ENCODE measurements at places on chromosomes 16 and 17.

GRCh38 chr17:77666881-77667395, 291.6 kb upstream of the TNRC6C start:
- DNase-seq, result no peak

- no peak for DNase-seq
These were observed 6.9 kb downstream of the TBX6 start for GRCh38 chr16:30084816-30085159.

DNA sequence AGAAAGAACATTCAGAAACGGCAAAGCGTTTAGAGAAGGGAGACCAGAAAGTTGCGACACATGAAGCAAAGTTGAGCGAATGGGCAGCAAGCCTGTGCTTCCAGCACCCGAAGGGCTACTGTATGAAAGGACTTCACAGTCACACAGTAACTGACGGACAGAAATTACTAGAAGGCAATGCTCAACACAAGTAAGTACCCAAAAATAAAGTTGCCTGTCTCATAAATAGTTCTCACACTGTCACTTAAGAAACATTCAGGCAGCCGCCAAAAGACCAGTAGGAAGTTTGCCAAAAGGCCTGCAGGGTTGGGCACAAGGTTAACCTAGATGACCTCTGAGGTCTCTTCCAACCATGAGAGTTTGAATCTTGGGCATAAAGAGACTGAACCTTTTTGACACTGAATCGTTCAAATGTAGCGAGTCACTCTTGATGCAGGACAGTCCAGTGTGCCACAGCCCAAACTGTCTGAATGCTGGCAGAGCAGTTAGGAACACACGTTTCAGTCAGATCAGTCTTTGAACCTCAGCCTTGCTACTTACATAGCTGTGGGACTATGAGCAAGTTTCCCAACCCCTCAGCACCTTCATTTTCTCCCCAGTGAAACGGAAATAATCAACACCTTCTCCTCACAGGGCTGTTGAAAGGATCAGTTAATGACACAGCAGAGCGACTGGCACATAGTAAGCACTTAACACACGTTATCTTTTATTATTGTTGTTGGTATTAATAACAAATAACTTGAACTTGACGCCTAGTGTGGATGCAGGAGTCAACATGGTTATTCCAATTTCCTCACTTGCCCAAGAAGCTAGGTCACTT, 10.4 kb downstream of the NCBP3 start:
- no peak for DNase-seq

DNA sequence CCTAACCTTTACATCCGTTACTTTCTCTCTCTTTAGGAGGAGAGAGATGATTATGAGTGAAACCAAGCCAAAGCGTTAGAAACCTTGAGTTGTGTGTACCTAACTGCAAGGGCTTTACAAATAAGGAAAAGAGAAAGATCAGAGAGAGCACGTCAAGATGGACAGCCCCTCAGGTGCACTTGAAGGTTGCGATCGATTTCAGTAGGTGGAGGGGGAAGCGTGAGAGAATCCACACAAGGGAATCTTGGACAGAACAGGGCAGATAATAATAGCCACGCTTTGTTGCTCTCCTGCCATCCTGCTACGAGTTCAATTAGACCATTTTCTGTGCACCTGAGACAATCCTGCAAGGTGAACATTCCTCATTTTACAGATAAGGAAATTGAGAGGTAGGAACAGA, 78.4 kb downstream of the VAT1L start:
- no peak for DNase-seq

DNA sequence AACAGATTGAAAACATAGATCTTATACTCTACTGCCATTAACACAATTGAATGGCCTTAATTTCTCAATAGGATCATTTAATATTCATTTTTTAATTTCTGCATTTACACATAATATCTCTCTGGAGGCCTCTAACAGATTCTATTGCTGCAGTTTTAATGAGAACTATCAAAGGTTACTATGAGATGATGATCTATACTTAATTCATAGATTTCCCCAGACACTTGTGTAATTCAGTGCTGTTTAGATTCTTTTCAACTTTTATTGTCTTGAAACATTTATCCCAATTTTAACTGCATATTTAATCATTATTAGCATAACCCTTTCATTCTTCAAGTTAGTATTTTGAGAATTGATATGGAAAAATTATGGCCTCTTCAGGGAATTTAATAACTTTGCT, 1056.5 kb upstream of the CDH8 start:
- DNase-seq, result no peak

DNA sequence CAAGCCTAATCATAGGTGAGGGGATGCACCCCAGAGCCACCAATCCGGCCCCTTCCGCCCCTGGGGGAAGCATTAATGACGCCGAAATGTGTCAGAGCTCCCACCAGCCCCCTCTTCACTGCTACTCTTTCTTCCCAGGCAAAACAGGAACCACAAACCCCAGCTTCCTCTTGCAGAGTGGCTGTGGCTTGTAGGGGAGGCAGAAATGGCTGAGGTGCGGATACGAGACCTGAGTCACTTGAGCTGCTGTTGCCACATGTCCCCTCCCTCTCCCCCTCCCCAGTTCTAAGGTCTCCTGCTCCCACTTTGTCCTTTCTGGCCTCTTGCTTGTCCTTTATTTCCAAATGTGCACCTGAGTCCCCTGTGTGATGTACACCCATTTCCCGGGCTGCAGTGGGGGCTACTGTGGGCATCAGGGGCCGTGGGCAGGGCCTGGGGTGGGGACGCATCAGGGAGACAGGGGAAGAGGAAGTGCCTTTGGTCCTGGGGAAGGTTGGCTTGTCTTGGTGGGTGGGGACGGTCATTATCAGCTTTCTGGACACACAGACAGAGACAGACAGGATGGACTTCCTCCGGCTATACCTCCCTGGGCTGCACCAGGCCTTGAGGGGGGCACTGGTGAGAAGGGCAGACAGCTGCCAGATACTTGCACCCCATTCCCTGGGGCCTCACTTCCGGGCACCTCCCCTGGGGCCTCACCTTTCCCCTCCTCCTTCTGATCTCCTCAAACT, at the start of gene APOBR:
TSS of gene APOBR (plus strand) at position 523 of the 731 bp plus-strand sequence. CDS start at position 562, 39 bp downstream.
- no peak for DNase-seq

GRCh38 chr17:82793974-82794630, 42.2 kb downstream of the TBCD start:
- no peak for DNase-seq

- no peak for DNase-seq
These were observed at the start of gene UNKL for GRCh38 chr16:1414532-1415260. UNKL (minus strand) TSS chr16:1414704; CDS start chr16:1414691, 13 bp downstream.

GRCh38 chr16:86370062-86370461, 140.3 kb upstream of the FOXF1 start:
- DNase-seq, result no peak

GRCh38 chr16:10907757-10908045, 30.7 kb downstream of the CIITA start:
- no peak for DNase-seq

DNA sequence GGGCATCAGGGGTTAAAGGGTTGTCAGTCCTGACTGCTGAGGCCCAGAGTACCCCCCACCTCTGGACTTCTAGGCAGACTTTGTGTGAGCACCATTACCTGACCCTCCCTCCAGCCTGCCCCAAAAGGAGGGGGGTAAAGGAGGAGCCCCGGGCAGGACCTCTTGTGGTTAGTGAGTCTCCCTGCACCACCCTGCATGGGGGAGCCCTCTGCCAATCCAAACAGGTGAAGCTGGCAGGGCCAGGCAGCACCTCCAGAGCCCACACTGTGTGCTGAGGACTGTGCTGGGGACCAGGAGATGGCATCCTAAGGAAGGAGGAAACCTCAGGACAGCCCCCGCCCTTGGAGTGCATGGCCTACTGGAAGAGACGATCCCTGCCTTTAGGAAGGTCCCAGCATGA, 2.6 kb upstream of the KRT14 start:
- DNase-seq, result no peak

DNA sequence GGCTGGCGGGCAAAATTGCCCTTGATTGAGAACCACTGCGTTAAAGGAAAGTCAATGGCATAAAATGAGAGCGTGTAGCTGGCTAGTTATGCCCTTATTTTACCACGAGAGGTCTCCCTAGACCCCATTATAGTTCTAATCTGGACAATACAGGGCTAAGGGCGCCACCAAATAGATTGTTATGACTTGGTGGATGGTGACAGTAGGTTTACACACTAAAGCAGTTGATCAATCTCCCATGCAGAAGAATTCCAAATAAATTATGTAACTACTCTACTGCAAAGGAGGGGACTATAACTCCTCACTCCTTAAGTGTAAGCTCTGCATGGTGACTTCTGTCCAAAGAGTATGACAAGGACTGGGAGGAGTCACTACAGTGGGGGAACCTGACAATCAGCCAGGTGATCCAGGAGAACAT, 20.4 kb upstream of the YPEL2 start:
- DNase-seq, result no peak

- DNase-seq, result no peak
These were observed 84.9 kb upstream of the NLRP1 start for GRCh38 chr17:5669191-5669590.

DNA sequence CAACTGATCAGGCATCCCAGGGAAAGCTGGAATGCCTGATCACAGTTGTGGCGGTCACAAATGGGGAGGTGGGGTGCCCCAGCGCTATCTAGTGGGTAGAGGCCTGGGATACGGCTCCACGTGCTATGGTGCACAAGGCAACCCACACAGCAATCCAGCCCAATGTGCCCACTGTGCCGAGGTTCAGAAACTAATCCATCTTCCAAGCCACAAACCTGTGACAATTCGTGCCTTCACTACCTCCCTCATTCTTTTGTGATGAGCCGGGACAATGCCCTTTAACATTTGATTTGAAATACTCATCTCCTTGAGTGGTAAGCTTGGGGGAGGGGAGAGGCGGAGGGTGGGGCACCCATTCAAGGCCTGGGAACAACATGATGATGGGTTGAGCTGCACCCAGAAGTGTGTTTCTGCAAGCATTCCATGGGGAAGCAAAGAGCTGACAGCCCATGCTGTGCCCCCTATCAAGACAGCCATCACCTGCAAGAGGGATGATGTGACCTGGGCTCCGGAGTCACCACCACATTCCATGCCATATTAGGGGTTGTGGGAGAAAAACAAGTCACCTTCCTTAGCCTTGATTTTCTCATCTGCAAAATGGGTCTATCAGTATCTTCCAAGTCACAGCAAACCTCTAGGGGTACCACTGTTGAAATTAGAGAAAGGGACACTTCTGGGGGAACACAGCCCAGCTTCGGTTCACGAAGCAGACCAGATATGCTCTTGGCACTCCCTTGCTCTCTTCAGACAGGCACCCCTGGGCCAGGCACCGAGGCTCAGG, 3.7 kb downstream of the ELOB start:
- DNase-seq, result no peak

GRCh38 chr17:38418693-38419507, 9.4 kb upstream of the ARHGAP23 start:
- DNase-seq, result no peak

DNA sequence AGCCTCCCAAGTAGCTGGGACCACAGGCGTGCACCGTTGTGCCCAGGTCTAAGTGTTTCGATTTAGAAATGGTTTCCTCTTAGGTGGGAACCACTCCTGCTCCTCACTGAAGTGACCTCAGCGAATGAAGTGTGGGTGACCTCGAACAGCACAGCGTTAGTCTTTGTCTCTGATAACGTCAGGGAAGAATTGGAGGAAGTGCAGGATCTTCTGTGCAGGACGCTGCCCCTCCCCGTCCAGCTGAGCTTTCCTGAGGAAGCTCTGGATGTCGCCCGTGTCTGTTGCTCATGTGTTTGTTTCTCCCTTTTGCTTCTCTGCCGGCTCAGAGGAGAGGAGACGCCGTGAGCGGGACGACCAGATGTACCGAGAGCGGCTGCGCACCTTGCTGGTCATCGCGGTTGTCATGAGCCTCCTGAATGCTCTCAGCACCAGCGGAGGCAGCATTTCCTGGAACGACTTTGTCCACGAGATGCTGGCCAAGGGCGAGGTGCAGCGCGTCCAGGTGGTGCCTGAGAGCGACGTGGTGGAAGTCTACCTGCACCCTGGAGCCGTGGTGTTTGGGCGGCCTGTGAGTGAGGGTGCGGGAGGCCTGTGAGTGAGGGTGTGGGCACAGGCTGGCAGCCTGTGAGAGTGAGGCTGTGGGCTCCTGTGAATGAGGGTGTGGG, 15.6 kb downstream of the SPG7 start:
- DNase-seq, result no peak

DNA sequence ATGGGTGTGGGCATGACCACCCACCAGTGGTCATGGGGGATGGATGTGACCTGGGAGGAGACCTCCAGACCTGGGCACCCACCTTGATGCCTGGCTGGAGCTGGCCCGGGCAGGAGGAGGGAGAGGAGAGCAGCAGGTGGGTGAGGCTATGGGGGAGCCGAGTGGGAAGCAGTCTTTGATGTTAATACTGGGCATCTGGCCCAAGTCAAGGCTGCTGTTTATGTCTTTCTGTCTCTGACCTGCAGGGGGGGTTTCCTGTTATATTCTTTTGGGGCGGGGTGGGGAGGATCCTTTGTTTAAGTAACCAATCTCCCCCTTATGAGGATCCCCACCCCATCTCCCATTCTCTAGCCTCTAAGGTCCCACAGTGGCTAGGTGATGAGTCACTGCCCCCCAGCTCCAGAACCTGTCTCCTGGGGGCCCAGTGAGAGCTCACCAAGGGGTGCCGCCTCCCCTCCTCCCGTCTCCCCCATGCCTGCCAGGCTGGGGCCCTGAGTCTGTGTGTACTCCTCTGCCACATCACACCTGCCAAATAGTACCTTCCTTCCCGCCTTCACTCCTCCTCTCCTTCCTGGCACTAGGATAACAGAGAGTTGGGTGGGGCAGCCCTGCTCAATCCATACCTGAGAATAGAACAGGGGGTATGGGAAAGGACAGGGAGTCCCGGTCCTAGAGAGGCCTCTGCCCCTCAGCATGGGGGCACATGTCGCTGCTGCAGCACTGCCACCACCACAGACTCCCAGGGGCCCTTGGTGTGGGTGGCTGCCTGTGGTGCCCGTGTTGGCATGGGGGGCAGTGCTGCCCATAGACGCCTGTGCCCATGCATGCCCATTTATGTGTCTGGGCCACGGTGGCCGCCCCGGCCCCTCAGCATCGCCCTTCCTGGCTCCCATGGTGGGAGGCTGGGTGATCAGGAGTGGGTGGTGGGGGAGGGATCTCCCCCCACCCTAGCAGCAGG, 7.3 kb downstream of the THRA start:
- no peak for DNase-seq

GRCh38 chr16:31186176-31186575, 6.2 kb downstream of the FUS start:
- DNase-seq, result no peak

GRCh38 chr16:84495506-84495905, 9.0 kb downstream of the MEAK7 start:
- no peak for DNase-seq

DNA sequence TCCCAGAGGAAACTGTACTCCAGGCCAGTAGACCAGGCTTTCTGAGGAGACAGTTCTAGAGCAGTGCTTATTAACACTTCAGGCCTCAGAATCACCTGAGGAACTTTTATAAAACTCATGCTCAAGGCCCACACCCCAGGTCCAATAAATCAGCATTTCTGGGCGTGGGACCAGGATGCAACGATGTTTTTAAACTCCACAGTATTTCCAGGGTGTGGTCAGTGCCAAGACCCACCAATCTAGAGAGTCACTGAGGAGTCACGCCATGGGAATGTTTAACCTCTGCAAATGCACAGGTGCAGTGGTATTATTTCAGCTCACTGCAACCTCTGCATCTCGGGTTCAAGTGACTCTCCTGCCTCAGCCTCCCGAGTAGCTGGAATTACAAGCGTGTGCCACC, 3.9 kb upstream of the TRPV1 start:
- no peak for DNase-seq

GRCh38 chr16:66003201-66003600, 363.3 kb upstream of the CDH5 start:
- no peak for DNase-seq

GRCh38 chr17:81703747-81704654, 834 bp downstream of the MRPL12 start:
- DNase-seq, result no peak

All from retinal pigment epithelial cell (primary cell).